ENCODE measurements at places on chromosomes 6 and 20.

- DNase-seq = no peak
Measured at GRCh38 chr6:37680668-37681067, 17.0 kb downstream of the MDGA1 start.

- no peak for DNase-seq
Measured at GRCh38 chr6:44480097-44480541, 92.6 kb downstream of the CDC5L start.

DNA sequence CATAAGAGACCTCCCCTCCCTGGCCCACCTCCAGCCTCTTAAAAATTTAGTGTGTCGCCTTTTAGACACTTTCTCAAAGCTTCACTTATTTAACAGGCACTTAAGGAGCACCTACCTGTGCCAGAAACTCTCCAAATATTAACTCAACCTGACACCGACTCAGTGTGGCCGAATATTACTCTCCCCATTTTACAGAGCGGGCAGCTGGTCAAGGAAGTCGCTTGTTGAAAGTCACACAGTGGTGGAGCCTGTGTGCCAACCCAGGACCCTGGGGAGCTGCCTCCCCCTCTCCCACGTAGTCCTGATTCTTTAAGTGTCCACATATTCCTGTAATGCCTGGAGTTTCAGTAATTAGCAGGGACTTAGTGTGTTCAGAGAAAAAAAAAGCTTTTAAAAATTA is 1.0 kb upstream of the PMEPA1 start:
- no peak for DNase-seq

- no peak for DNase-seq
Measured at GRCh38 chr20:7742479-7742878, 197.8 kb downstream of the HAO1 start.

DNA sequence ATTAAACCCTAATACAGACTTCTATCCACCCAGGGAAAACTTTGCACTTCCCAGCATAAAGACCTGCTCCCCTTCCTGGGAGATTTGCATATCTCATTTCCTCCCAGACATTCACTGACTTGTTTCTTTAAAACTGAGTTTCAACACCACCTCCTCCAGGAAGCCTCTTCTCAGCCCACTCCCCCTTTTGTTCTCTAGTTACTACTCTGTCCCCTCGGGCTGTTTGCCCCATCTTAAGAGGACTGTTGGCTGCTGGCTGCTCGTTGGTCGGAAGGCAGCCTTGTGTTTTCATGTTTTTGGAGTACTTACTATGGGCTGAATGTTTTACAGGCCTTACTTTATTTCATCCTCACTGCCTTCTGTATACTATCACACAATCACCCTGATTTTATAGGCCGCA is 6.6 kb downstream of the ARHGAP40 start:
- DNase-seq = no peak

GRCh38 chr6:87575423-87575822 is 14.4 kb downstream of the RARS2 start:
- DNase-seq = no peak

DNA sequence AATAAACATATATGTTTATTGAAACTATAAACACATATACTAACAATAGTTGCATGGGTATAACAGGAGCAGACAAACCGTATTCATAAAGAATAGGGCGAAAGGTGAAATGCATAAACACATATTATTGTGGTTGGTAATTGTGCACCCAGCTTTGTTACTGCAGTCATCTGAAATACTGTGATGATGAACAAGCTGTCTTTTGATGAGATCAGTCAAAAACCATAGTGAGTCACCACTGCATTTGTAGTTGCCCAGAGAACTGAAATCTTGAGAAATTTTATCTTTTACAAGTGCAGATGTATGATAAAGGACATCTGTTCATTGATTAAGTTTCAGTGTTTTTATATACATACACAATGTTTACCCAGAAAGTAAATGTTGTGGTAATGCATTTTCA is 133.7 kb downstream of the MYO6 start:
- no peak for DNase-seq

GRCh38 chr6:111980971-111981840 is 72.7 kb upstream of the CCN6 start:
- DNase-seq = no peak

DNA sequence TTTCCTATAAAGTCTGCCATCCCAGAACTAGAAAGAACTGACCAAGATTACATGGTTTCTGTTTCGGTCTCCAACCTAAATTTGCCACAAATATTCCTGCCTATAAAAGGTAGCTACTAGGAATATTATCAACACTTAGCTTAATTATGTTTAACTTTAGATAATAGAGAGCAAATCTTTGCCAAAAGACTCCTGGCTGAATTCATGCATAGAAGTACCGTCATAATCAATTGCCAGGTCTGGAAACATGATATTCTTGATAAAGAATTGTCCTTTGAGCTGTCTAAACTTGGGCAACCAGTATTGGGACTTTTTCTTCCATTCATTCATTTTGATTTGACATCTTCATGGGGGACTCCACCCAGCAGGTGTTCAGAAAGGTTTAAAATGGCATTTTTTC is 22.4 kb downstream of the CALHM6 start:
- no peak for DNase-seq

DNA sequence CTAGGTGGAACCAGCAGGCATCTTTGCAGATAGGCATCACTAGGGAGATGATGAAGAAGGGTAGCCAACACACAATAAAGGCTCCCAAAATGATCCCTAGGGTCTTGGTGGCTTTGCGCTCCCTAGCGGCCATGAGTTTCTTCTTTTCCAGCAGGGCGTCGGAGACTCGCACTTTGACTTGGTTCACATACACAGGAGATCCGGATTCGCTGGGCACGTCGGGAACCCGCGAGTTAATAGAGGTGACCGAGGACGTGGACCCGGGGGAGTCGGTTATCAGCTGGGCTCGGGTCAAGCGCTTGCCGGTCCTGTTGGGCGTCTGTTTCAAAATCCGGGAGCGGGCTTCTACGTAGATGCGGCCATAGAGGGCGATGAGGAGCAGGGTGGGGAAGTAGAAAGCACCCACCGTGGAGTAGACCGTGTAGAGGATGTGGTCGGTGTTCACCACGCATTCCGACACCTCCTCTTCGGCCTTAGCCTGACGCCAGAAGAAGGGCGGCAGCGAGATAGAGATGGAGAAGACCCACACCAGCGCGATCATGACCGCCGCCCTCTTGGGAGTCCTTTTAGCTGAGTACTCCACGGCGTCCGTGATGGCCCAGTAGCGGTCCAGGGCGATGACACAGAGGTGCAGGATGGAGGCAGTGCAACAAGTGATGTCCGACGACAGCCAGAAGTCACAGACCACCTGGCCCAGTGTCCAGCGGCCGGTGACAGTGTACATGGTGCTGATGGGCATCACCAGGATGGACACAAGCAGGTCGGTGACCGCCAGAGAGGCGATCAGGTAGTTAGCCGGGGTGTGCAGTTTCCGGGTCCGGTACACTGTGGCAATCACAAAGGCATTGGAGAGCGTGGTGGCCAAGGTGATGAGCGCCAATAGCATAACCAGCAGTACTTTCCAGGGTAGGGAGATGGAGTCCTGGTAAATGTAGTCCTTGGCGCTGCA is 658 bp downstream of the HTR1B start:
- DNase-seq = no peak

- DNase-seq = no peak
Measured at GRCh38 chr20:1788044-1788443, 107.2 kb upstream of the SIRPA start.

- DNase-seq = peak; percentile 37
Measured at GRCh38 chr6:18262702-18263417, 1.5 kb downstream of the DEK start.

DNA sequence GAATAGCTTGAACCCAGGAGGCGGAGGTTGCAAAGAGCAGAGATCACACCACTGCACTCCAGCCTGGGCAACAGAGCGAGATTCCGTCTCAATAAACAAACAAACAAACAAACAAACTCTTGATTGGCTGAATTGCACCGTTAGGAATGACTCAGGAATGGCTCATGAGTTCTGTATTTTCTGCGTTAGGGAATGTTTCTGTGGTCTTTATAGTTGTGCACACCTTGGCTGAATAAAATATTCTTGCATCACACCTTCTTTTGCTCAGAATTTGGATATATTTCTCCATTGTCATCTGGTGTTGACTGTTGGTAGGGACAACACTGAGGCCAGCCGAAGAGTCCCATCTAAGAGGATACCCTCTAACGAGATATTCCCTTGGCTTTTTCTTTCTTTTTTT is 19.6 kb upstream of the PI16 start:
- DNase-seq = no peak

DNA sequence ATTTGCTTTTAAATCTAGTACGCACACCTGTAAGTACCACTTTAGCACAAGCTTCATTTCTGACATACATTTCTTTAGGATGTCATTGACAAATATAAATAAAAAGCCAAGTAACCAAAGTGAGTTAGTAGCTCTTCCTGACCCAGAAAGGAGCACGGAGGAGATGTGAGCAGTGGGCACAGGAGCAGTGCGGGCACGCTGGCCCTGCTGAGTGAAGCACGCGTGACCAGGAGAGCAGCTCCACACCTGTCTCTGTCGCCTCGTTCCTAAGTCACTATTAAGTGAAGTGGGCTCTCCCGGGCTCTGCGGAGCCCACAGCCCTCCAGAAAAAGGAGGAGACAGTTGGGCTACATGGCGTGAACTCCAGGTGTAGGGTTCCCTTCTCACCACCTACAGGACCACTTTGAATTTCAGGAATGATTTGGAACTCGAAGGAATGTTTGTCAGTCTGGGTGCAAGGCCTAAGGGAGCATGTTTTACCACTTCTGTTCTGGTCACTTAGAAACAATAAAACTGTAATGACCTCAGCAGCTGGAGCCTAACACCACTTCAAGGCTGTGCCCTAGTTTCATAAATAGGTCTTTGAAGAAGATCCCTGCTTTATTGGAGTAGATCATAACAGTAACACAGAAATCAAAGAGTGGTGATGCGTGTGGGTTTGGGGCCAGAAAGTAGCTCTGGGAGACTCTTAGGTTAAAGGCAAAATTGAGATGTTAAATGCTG is 95.9 kb downstream of the FAM120B start:
- no peak for DNase-seq

DNA sequence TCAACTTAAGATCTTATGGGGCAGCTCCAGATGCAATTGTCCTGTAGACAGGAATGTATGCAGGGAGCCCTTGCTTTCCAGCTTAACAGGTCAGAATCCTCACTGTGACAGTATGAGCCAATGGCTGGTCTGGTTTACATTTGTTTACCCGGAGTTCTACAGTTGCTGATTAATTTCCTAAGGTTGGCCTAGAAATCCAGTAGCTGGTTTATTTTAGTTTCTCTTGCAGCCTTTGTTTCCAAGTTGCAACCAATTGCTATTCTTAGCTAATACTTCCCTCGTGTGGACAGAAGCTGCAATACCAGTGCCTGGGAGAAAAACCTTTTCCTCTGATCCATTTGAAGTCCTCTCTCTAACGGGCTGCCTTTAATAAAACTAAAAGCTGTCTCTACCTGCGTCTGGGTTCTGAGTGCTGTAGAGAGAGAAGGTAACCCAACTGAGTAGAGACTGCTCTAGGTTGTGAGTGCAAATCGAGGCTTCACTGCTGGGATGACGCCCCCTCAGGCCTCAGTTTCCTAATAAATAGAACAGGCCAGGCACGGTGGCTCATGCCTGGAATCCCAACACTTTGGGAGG is 45.9 kb downstream of the ZNF217 start:
- DNase-seq = peak; percentile 19

GRCh38 chr6:63272397-63272796 is 47.4 kb downstream of the LGSN start:
- no peak for DNase-seq

- DNase-seq = no peak
Measured at GRCh38 chr6:10080561-10080960, 334.3 kb downstream of the TFAP2A start.

GRCh38 chr6:110882824-110883554 is 8.4 kb downstream of the AMD1 start:
- DNase-seq = no peak

DNA sequence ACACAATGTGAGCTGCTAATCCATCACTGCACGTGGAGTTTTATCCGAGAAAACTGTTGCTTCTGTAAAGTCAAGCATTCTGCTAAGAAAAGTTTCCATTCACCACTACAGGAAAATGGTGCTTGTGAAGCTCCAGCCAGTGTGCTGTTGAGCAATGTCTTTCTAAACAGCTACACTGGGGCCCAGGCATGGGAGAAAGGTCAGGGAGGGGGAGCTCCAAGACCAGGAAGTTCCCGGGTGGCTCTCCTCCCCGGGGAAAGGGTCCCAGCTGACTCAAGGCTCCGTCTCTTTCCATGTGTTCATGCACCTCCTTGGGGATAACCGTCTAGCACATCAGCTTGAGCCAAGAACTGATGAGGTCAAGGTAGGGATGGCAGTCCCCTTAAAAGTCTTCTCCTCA is 20.5 kb downstream of the RPP40 start:
- DNase-seq = no peak

DNA sequence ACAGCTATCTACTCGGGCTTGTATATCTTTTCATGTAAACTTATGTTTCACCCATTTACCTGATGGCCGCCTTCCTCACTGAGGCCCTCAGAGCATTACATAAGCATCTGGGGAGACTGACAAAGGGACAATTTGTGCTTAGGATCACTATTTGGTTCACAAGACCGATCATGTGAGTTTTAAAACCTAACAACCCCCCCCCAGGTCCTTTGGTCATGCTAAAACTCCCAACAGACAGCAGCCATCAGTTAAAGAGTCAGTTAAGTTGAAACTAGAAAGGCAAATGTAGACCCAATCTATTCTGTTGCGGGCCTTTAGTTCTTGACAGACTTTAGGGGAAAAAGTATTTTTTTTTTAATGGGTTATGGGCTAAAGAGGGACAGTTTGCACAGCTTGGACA is 205.0 kb upstream of the RNF24 start:
- DNase-seq = no peak

- DNase-seq = no peak
Measured at GRCh38 chr6:12735786-12736185, 19.2 kb downstream of the PHACTR1 start.

- DNase-seq = no peak
Measured at GRCh38 chr20:840858-841567, 7.5 kb downstream of the FAM110A start.

Measured in activated CD4-positive, alpha-beta T cell treated with anti-CD3 and anti-CD28 coated beads, Interleukin-2, amount 50 U/mL, for 48 hours (primary cell).